LNCaP clone FGC (cell line): ENCODE measurements at places on chromosomes 12 and 14.

- DNase-seq, result no peak
These were observed 70.4 kb downstream of the NCOR2 start for GRCh38 chr12:124497039-124497438.

- no peak for DNase-seq
These were observed 10.4 kb upstream of the GPR132 start for GRCh38 chr14:105075379-105076295.

GRCh38 chr12:68358532-68359485 is 26.6 kb upstream of the MDM1 start:
- DNase-seq, result peak; percentile 60

GRCh38 chr12:10716704-10717315 is 6.3 kb downstream of the YBX3 start:
- DNase-seq, result peak; percentile 50

- no peak for DNase-seq
These were observed 34.0 kb upstream of the TPH2 start for GRCh38 chr12:71904629-71905028.

- no peak for DNase-seq
These were observed 41.1 kb downstream of the TMEM63C start for GRCh38 chr14:77222546-77223225.

- DNase-seq, result no peak
These were observed 22.7 kb downstream of the TBX3 start for GRCh38 chr12:114661245-114661644.

DNA sequence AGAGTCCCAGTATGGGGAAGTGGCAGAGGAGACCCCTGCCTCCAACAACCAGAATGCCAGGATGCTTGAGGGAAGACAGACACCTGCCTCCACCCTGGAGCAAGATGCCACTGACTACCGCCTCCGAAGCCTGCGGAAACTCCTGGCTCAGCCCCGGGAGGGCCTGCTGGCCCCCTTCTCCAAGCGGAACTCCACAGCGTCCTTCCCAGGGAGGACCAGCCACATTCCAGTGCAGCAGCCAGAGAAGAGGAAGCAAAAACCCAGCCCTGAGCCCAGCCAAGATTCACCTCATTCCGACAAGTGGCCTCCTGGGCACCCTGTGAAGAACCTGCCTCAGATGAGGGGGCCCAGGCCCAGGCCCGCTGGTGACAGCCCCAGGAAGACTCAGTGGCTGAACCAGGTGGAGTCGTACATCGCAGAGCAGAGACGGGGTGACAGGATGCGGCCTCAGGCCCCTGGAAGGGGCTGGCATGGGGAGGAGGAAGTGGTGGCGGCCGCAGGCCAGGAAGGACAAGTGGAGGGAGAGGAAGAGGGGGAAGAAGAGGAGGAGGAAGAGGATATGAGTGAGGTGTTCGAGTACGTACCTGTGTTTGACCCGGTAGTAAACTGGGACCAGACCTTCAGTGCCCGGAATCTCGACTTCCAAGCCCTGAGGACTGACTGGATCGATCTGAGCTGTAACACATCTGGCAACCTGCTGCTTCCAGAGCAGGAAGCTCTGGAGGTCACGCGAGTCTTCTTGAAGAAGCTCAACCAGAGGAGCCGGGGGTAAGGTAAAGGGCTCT is 93.7 kb downstream of the B4GALNT3 start:
- no peak for DNase-seq

GRCh38 chr14:68680541-68681051 is 112.3 kb downstream of the ZFP36L1 start:
- DNase-seq, result no peak

DNA sequence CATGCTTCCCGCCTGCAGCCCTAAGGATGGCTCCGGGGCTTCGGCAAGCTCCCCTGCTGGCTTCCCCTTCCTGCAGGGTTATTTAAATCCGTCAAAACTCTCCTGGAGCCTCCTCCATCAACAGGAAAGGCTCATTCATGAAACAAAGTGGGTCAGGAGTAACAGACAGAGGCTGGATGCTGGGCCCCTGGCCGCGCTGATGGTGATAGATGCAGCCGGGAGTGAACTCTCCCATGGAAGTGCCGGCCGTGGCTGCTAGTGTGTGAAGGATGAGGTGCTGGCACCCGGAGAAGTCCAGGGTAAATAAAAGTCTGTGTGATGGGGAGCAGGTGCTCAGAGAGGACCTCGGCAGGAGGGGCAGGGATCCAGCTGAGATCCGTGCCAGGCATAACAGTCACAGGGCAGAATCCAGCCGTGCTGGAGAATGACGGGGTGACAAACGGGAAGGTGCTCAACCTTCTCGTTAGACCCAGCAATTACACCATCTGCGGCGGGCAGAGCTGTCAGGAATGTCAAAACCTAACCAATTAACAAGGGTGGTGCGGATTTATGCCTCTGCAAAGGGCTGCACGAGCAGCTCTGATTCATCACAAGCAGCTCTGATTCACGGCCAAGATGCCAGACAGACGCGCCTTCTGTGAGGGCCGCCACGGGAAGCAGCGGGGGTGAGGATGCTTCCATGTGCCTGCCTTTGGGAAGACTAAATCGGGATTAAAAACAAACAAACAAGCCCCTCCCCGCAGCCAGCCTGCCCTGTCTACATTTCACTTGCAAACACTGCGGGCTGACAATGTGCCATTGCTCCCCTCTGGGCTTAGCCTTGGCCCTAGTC is 55.6 kb downstream of the SYNE3 start:
- no peak for DNase-seq
